ENCODE measurements at places on chromosomes 11 and 22.

DNA sequence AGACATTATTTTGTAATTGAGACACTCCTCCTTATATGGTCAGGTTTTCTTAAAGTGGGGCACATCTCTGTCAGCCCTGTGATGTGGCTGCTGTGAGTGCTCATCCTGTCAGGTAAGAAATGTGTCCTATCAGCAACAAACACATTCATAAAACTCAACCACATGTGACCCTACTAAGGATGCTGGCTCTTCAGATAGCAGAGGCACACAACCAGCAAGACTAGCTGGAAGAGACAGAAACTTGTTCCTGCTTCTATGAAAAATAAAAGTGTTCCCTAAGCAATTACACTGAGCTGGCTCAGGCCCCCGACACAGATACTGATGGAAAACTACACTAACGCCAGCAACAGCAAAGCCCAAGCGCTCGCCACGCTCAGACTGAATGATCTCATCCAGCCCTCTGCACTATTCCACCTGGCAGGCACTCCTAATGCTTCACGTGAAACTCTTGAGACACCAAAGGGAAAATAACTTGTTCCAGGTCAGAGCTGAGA, 49.8 kb upstream of the CYP2D6 start:
- no peak for DNase-seq

- no peak for DNase-seq
Observed at GRCh38 chr11:70577948-70578347, 179.6 kb downstream of the CTTN start.

DNA sequence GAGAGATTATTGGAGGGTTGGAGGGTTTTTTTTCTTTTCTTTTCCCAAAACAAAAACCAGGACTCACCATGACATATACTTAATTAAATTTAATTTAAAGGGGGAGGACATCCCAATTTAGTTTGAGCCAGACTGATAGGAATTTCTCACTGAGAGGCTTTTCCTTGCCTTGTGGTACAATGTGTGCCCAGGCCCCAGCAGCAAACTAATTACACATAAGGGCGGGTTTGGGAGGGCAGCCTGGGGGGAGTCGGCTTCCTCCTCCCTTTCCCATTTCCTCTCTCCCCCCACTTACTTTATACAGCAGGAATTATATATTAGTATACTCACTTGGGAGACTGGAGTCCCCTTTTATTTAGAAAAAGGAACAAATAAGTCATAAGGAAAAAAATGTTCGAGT, 2.9 kb downstream of the TEAD1 start:
- no peak for DNase-seq

- no peak for DNase-seq
Observed at GRCh38 chr22:33746501-33746928, 173.8 kb downstream of the LARGE1 start.

DNA sequence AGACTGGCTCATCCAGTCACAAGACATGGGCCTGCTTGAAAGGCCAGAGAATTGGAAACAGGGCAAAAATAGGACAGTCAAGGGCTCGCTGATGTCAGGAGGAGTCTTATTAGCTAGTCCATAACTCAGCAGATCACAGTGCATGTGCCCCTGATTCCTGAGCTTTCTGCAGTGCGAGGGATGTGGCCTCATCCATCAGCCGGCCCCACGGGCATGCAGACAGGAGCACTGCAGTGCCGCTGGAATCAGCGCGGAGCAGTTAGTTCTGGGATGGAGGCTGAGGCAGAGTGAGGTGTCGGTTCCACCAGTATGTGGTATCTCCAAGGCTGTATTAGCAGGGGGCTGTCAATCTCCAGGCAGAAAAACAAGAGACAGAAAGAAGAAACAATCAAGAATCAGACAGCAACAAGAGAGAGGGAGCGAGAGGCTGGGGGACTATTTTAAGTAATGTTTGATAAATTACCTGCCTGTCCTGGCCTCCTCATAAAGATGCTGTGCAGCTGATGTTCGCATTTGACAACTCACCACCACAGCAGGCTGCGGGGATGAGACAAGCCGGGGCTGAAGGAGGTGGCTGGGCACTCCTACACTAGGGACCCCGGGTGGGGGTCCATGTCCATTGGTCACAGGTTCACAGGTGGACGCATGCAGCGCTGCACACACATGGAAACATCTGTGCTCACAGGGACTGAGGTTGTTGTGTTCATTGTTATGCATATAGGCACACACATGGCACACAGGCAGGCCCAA, 167.2 kb downstream of the TRIM29 start:
- no peak for DNase-seq

DNA sequence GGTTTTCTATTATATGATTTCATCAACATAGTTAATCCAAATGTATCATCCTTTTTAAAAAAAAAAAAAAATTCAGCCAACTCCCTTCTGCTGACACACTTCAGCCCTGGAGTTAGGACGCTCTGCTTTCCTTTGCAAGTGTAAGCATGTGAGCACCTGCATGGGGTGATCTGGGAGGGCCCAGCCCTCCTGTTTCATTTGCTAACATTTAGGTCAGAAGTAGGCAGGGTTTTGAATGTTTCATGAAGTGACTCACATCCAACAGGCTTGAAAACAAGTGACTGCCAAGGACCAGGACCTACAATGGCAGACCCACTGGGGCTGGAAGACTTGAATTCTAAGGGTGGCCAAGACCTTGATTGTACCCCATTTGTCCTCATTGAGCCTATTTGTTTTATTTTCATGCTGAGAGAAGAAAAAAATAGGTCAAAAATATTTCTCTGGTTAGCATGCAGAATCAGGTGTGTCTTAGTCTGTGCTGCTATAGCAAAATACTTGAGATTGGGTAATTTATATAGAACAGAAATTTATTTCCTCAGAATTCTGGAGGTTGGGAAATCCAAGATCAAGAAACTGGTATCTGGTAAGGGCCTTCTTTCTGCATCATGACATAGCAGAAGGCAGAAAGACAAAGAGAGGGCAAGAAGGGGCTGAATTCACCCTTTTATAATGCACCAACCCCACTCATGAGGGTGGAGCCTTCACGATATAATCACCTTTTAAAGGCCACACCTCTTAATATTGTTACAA, 137.6 kb downstream of the CD44 start:
- DNase-seq = no peak

GRCh38 chr22:36439481-36440271, 41.8 kb downstream of the TXN2 start:
- peak; percentile 69 for DNase-seq

- no peak for DNase-seq
Observed at GRCh38 chr11:78467370-78467769, 49.8 kb upstream of the GAB2 start.

DNA sequence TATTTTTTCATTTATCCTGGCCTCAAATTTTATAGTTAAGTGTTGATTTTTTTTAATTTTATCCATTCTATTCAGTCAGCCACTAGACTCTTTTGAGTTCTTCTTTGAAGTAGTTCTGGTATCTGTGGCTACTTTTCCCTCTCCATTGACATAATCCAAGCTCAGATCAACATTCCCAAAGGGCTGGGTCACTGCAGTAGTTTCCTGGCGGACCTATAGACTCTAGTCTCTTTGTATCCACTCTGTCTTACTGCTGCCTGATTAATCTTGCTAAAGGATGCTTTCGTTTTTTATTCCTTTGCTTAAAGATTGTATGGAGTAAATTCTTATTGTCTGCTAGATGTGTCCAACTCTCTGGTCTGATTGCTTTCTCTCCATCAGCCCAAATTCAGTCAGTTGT, 87.6 kb downstream of the UVRAG start:
- DNase-seq = no peak

- no peak for DNase-seq
Observed at GRCh38 chr11:43930868-43931716, 11.3 kb upstream of the C11orf96 start.
